Putamen (tissue), 1 donor: ENCODE measurements at places on chromosomes 4 and X.

GRCh38 chr4:40121515-40121914 lies 64.9 kb downstream of the N4BP2 start:
- peak; percentile 22 for DNase-seq

DNA sequence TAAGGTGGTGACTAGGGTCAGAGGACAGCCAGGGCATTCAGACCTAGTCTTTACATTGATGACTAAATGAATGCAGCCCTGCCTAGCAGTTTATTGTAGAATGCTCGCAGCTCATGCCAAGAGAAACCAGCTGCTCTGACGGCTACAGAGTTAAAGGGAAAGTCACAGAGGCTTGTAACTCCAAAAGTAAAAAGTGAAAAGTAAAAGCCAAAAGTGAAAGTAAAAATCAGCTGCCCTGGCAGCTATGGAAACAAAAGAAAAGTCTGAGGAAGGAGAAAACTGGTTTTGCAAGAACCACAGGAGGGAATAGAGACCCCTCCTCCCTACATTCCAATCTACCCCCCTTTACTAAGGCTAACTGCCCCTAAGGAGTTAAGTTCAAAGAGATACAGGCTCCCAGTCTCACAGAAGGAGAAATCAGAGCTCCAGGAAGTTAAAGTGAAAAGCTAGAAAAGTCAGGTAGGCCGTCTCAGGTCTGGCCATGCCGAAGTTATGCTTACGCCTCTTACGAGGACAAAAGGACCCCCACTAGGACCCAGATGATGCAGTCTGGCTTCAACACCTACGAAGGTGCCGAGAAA lies 6.0 kb downstream of the GAGE10 start:
- no peak for DNase-seq

DNA sequence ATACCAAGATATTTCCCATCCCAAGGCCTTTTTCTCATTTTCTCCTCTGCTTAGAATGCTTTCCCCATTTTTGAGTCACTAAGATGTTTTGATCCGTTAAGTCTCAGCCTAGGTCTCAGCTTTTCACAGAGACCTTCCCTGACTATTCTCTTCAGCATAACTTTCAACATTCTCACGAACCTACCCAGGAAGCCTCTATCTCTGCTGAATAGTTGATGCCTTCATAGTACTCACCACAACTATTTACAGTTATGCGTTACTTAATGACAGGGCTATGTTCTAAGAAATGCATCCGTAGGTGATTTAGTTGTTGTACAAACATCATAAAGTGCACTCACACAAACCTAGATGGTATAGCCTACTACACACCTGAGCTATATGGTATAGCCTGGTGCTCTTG lies 64.5 kb downstream of the ARL9 start:
- DNase-seq = no peak

- DNase-seq = no peak
Measured at GRCh38 chr4:149296084-149296483, 519.6 kb downstream of the IQCM start.

DNA sequence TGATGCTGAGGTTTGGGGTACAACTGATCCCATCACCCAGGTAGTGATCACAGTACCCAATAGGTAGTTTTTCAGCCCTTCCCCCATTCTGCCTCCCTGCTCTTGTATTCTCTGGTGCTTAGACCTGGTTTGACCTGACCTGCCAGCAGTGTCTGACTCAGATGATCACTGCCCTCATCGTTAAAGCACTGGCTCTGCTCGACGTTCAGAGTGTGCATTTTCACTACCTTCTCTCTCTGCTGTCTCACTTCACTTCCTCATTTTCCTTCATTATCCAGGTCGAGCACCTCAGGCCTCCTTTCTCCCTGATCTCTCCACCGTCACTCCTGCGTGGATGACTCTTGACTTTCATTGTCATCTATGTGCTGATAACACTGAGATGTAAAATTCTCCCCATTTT lies 83.6 kb downstream of the PARM1 start:
- no peak for DNase-seq
